Kidney tubule cell (primary cell): ENCODE measurements at places on chromosomes 1 and 21.

- no peak for DNase-seq
Observed at GRCh38 chr1:213008564-213008963, 7.1 kb downstream of the ANGEL2 start.

DNA sequence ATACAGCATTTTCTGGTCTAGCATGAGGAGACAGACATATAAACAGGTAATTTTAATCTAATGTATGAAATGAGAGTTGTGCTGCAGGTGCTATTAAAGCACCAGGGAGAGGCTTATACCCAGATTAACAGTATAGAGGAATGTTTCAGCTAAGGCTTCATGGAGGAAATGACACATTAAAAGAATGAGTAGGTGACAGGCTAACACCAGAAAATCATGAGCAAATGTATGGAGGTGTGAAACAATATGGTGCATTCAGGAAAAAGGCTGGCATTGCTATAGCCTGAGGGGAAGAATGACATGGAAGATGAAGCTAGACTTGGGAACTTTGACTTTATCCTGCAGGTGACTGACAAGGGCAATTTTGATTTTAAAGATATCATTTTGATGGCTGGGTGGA, 7.0 kb downstream of the ARPC5 start:
- DNase-seq = no peak

GRCh38 chr1:56755911-56756310, 63.3 kb downstream of the FYB2 start:
- DNase-seq = peak; percentile 74

DNA sequence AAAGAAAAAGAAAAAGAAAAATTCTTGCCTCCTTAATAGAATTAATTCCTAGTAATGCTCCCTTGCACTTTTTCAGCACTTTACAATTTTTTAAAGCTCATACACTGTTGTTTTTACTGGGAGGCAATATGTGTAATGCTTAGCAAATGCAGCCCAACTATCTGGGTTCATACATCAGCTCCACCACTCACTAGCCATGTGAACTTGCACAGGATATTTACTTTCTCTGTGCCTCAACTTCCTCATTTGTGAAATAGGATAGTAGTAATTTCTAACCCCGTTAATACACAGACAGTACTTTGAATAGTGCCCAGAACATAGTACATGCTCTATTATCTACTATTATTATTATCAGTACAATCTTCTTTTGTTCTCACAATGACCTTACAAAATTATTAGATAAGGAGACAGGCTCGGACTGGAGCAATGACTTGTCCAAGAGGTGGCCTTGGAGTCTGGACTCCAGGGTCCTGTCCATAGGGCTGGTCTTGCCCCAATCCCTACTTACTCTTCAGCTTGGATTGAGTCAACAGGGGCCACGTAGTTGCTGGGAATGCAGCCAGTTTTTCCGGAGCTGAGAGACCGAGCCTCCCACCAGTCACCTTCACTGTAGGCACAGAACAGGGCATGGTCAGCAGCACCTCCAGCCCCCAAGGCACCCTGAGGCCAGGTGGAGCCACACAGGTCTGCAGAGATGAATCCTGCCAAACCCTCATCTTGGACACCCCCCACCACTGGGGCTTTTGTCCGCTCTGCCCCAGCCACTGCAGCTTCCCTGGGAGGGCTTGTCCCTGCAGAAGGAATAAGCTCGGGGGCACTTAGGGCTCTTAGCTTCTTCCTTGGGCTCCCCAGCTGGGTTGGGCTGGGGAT, 13.7 kb downstream of the FGR start:
- no peak for DNase-seq

- no peak for DNase-seq
Observed at GRCh38 chr1:48035371-48036141, 38.4 kb upstream of the TRABD2B start.

GRCh38 chr1:87993051-87993450, 664.4 kb downstream of the LMO4 start:
- DNase-seq = no peak

GRCh38 chr1:24778141-24778540, 32.9 kb downstream of the CLIC4 start:
- no peak for DNase-seq

GRCh38 chr1:8276173-8276914, 41.6 kb upstream of the SLC45A1 start:
- no peak for DNase-seq

DNA sequence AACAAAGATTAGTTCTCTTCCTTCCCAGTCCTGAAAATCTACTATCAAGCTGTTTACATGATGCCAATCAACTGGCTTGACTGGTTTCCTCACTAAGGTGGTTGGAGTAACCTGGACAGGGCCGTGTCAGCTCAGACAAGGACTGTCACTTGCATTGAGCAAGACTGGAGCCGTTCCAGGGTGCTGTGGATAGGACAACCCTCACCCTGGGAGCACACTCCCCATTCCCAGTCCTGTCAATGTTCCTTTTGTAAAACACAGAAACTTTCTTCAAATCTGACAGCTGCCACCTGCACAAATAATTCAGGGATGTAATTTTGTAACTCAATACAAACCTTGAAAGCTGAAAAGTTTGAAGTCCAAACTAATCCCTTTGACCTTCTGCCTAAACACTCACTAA, 31.4 kb downstream of the PLPP3 start:
- no peak for DNase-seq
